ENCODE measurements at places on chromosomes 6 and 20.

DNA sequence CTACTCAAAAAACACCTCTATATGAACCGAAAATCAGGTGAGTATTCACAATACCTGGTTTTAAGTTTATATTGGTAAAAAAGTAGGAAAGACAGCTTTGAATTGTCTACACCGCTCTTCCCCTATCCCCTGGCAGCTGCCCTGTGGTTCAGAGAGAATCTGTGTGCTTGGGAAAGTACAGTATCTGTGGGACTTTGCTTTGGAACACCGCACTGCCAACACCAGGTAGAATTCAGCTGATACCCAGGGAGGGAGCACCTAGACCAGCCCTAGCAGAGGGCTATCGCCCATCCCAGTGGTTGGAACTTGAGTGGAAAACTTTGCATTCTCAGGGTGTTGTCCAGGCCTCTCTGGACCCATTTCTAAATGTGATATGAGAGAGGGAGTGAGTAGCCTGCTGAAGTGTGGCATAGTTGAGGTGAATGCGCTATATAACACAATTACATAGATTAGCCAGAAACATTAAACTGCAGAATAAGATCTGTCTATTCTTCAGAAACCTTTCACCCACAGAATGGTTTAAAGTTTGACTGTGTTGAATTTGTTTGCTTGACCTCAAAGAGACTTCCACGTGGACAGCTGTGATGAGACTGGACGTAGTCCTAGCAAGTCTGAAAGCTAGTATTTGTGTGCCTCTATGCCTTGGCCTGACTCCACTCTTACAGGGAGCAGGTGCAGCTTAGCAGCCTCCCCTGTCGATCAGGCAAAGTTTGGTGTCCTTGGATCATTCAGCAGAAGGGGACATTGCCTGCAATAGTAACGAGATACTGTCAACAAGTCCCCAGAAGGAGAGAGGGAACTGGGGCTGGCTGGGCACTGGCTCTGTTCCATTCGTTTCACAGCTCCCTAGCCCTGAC is 11.5 kb upstream of the MPC1 start:
- DNase-seq = no peak

GRCh38 chr6:5053864-5054244 is 31.3 kb upstream of the PPP1R3G start:
- DNase-seq = no peak

GRCh38 chr20:46270977-46271744 is 37.1 kb downstream of the CDH22 start:
- no peak for DNase-seq

- no peak for DNase-seq
Observed at GRCh38 chr6:56087421-56087820, 160.0 kb downstream of the COL21A1 start.

GRCh38 chr20:24163506-24163905 is 174.9 kb upstream of the GGTLC1 start:
- DNase-seq = no peak

DNA sequence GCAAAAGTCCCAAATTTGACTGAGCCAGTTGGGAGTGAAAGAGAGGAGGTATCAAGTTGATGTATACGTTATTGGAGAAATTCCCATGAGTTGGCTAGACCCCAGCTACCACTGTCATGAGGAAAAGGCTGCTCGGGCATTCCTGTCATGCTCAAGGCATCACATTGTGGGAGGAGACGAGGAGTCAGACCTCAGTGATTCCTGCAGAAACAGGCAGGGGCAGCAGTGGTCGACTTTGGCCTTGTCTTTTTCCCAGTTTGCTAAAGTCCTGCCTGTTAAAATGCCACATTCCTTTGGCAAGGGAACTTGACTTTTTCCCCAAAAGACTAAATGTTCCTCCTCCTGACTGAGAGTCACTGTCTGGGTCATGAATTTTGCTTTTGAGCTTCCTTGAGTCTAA is 295.5 kb upstream of the HS3ST5 start:
- DNase-seq = no peak

DNA sequence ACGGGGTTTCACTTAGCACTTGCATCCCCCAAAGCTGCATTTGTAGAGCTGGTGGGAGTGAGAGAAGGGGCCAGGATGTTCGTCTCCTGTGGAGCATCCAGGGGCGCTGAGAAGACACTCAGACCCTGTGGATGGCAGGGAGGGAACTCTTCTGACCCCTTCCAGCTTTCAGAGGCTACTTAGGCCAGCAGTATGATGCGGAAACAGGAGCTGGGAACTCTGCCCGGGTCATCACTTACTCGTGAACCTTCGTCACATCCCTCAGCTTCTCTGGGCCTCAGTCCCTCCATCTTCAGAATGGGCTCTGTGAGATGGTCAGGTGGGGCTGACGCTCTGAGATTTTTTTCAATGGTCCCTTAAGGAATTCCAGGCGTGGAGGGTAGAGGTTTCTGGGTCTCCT is 228.5 kb downstream of the TAF4 start:
- no peak for DNase-seq

DNA sequence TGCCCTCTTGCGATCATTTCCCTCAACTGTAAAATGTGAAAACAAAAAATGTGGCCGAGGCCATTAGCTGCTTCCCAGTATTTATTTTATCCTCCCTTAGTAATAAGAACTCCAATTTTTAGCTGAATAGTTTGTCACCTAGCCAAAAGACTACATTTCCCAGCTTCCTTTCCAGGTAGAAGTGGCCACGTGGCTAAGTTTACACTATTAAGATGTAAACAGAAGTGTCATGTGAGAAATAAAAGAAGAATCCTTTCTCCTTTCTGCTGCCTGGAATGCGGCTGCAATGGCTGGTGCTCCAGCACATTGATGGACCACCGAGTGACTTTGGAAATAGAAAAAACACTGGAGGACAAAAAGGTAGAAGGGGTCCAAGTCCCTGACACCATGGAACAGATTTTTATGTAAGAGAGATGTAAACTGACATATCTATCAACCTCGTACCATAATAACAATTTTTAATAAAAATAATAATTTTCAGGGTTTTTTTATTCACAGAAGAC is 268.8 kb downstream of the PKHD1 start:
- DNase-seq = no peak

DNA sequence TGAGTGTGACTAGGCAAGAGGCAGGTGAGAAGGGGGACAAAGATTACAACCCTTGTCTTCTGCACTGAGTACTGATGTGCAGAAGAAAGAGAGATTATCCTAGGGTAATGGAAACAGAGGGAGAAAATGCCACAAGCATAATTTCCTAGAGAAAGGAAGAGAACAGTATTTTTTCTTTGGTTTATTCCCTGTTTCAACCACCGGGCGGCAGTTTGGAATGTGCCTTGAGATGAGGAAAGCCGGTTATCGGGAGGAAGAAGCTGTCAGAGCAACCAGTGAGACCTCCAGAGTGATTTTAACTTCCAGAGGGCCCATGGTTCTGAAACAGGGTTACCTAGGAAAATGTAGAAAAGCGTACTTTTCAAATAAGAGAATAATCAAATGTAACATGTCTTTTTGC is 121.4 kb downstream of the REV3L start:
- no peak for DNase-seq

GRCh38 chr20:19671374-19671773 is 86.7 kb upstream of the RIN2 start:
- no peak for DNase-seq

GRCh38 chr6:94862112-94862511 is 715.2 kb upstream of the MANEA start:
- DNase-seq = no peak

DNA sequence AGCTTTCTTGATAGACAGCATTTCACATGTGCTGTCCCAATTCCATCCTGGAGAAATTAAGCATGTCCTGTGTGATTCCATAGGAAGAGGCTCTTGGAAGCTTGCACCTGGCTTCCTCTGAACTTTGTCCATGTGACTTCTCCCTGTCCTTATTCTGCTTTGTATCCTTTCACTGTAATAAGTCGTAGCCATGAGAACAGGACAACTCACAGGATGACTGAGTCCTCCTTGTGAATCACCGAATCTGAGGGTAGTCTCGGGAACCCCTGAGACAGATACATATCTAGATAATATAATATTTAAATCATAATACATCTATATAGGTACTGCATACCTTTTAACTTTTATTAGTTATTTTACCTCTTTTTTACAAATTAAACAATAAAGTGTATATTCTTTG is 156.7 kb upstream of the THEMIS start:
- DNase-seq = no peak

DNA sequence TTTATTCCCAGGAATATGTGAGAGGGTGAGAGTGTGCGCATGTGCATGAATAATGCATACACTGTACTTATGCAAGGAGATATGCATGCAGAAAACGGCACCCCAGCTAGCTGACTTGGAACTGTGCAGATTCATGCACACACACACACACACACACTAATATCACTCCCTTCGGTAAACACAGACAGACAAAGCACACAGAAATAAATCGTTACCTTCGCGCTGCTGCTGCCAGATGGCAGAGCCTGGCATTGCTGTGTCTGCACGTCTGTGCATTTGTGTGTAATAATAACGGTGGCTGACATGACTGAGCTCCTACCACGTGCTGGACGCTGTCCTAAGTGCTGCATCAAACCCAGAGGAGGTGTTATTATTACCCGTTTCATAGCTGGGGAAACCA is 36.8 kb downstream of the PREX1 start:
- peak; percentile 68 for DNase-seq

GRCh38 chr6:105803442-105803841 is 282.7 kb upstream of the PRDM1 start:
- no peak for DNase-seq

- DNase-seq = no peak
Observed at GRCh38 chr6:166052837-166053236, 114.8 kb downstream of the TBXT start.

GRCh38 chr6:131282365-131282764 is 147.1 kb downstream of the AKAP7 start:
- no peak for DNase-seq

- no peak for DNase-seq
Observed at GRCh38 chr20:53926428-53927028, 143.9 kb downstream of the BCAS1 start.

DNA sequence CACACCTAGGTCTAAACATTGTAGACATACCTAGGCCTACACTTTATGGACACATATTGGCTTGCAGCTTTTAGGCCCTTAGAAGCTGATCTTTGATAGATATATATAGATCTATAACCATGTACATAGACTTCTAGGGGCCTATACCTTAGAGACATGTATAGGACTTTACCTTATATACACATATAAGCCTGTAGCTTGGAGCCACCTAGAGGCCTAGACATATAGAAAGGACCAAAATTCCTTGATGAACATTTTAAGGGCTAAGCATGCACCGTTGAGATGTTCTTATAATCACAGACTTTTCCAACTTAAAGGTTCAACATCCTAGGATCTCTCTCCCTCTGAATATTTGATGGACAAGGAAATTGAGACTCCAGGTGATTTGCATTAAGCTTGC is 371.7 kb upstream of the SASH1 start:
- DNase-seq = no peak

GRCh38 chr20:23007462-23007861 is 27.6 kb upstream of the SSTR4 start:
- no peak for DNase-seq

DNA sequence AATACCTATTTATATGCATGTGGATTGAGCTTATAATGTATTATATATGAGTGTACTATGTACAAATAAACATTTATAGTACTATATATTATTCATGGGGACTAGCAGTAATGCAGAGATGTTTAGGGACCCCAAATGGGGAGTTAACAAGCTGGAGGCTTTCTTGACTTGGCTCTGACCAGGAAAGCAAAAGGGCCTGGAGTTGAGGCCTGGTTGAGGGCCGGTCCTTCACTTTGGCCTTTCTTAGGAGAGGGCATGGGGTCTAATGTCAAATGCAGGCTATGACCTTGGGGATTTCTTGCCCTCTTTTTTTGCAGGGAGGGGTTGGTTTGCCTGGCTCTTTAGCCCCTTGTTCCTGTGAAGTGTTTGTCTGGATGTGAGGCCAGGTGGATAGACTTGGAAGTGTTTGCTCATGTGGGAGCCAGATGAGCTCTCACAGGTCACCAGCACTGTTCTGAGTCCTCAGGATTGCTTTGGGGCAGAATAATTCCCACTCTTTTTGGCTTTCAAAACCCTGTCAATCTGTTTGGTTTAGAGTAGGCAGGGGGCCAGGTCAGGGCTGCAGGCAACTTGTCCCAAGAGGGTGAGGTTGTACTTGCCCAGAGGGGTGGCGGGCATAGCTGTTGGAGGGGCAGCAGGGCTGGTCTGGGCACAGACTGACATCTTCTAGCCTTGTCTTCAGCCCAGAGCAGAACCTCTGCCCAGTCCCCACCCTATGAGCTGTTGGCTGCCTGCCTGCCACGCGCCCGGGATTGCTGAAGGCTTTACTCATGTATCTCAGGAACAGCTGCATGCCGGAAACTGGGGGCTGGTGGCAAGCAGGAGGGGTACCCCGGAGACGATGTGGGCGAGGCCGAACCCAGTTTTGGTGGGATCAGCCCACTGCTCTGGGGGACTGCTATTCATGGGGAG is 14.6 kb downstream of the TJAP1 start:
- no peak for DNase-seq

GRCh38 chr20:38353316-38353715 is 7.0 kb downstream of the LBP start:
- no peak for DNase-seq

- no peak for DNase-seq
Observed at GRCh38 chr20:63765082-63765873, 25.7 kb downstream of the SLC2A4RG start.

GRCh38 chr20:44027343-44028002 is 112.8 kb downstream of the TOX2 start:
- DNase-seq = no peak

GRCh38 chr6:84007871-84008270 is 25.7 kb upstream of the MRAP2 start:
- DNase-seq = no peak

DNA sequence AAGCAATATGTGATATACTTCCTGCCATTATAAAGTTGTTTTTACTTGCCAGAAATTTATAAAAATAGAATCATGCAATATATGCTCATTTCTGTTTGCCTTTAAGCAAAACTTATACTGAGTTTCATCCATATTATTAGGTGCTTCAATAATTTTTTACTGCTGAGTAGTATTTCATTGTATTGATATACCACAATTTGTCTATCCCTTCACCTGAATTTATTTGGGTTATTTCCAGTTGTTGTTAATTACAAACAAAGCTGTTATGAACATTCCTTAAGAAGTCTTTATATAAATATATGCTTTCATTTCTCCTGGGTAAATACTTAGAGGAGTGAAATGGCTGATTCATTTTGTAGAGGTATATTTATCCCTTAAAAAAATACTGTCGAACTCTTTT is 864.1 kb downstream of the HACE1 start:
- no peak for DNase-seq

- no peak for DNase-seq
Observed at GRCh38 chr6:45212976-45213375, 115.2 kb upstream of the RUNX2 start.
